ENCODE measurements at places on chromosomes 2 and 18. TPM values are rescaled to one million over a fixed set of nuclear protein-coding genes. Genes with fewer than 3 reads are reported as not detected.

DNA sequence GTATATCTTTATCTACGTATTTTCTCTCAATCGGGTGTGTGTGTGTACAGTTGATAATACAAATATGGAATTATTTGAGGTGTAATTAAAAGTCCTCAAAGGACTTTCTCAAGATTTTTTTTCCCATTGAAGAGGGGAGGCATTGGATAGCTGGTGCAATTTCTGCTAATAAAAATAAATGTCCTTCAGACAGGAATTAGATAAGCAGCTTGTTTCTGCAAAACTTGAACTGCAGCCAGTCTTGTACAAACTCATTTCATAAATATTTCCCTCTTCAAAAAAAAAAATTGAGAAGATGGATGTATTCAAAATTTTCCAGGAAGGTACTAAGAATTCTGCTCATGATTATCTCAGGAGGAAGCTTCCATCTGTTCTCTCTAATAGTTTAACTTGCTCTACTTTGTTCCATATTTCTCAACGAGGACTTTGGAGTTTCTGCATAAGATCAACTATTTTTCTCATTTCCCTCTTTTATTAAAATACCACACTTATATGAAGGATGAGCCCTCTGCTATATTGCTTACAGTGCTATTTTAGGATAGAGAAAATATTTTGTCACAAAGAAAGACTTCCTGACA, 33.0 kb upstream of the GLS start:
- H3K4me3 ChIP-seq = no peak overlapping the region
- H3K36me3 ChIP-seq = no peaks in the 10 kb centered on the region
- H3K4me1 ChIP-seq = no peaks in the 10 kb centered on the region
- H3K27ac ChIP-seq = no peak overlapping the region

GRCh38 chr2:173763641-173764040, 201.5 kb downstream of the SP3 start:
- no peak for DNase-seq
- H3K4me1 ChIP-seq = peaks cover 6% of the 10 kb centered on the region
- no peaks in the 10 kb centered on the region for H3K27me3 ChIP-seq
- H3K27ac ChIP-seq = no peak overlapping the region
- no peak overlapping the region for H3K4me3 ChIP-seq

- H3K4me1 ChIP-seq = peaks cover 17% of the 10 kb centered on the region
- no peak for DNase-seq
- no peak overlapping the region for H3K4me3 ChIP-seq
- no peak overlapping the region for H3K27ac ChIP-seq
These were observed 563.6 kb upstream of the PKDCC start for GRCh38 chr2:41483982-41484857.

DNA sequence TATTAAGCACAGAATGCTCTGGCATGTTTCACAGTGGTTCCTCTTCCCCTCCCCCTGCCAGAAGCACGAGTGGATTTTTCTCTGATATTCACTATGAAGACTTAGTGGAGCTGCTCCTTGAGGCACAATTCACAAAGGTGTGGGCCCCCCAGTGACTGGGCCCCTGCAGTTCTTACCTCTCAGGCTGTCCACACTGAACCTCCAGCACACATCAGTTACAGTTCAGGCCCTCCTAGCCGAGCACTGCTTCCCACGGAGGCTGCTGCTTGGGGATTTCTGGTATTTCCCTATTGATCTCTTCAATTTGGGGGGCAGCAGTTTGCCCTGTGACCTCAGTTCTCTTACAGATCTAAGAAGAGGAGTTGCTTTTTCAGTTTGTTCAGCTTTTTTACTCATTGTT, 236.1 kb downstream of the SH3RF3 start:
- DNase-seq = peak; percentile 13
- no peak overlapping the region for H3K27ac ChIP-seq
- H3K27me3 ChIP-seq = no peaks in the 10 kb centered on the region

DNA sequence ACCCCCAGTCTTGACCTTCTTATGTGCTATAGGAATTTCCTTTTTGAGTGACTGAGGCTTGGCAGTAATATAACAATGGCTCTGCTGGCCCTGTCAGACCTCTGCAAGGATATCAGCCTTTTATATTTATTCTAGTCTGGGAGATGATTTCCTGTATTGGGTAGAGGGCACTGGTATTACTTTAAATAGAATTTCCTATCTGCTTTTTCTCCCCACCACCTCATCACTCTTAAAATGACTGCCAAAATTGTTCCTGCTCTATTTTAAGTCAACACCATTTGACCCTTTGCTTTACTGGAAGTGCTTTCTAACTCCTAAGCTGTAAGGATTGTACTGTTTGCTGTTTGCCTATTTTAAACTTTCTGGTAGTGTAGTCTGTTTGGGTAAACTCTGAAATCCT, 658.4 kb upstream of the FSHR start:
- H3K4me3 ChIP-seq = no peak overlapping the region
- no peak overlapping the region for H3K27ac ChIP-seq
- no peak for DNase-seq
- no peaks in the 10 kb centered on the region for H3K36me3 ChIP-seq
- no peaks in the 10 kb centered on the region for H3K27me3 ChIP-seq
- no peaks in the 10 kb centered on the region for H3K4me1 ChIP-seq

GRCh38 chr2:38170733-38171132, 94.8 kb upstream of the CYP1B1 start:
- H3K27me3 ChIP-seq = no peaks in the 10 kb centered on the region
- no peaks in the 10 kb centered on the region for H3K36me3 ChIP-seq
- H3K27ac ChIP-seq = no peak overlapping the region
- no peak overlapping the region for H3K4me3 ChIP-seq
- peaks cover 26% of the 10 kb centered on the region for H3K4me1 ChIP-seq

DNA sequence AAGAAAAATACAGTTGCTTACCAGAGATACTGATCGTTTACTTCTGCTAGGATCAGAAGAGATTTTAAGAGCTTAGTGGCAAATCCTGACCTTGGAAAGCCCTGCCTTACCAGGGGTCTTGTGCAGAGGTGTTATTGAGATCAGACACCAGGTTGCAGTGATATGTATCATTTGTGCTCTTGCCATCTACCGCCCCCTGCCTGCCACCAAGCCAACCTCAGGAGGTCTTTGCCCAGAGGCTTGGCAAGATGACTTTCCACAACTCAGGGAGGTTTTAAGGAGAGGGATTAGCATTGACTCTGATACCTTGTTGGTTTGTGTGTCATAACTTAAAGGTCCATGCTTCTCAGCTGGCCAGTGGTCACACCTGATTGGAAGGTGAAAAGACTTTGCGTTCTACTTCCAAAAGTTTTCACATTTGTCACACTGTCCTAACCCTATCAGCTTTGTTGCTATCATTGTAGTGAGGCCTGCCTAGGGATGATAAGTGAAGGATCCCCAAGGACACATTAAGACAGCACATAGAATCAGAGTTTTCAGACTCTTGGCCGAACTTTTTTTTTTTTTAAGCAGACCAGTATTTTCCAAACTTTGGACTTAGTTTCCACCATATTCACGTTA, 46.2 kb upstream of the MGAT5 start:
- no peak overlapping the region for H3K27ac ChIP-seq
- DNase-seq = no peak
- H3K4me1 ChIP-seq = no peaks in the 10 kb centered on the region
- no peaks in the 10 kb centered on the region for H3K27me3 ChIP-seq
- no peak overlapping the region for H3K4me3 ChIP-seq
- H3K36me3 ChIP-seq = no peaks in the 10 kb centered on the region

DNA sequence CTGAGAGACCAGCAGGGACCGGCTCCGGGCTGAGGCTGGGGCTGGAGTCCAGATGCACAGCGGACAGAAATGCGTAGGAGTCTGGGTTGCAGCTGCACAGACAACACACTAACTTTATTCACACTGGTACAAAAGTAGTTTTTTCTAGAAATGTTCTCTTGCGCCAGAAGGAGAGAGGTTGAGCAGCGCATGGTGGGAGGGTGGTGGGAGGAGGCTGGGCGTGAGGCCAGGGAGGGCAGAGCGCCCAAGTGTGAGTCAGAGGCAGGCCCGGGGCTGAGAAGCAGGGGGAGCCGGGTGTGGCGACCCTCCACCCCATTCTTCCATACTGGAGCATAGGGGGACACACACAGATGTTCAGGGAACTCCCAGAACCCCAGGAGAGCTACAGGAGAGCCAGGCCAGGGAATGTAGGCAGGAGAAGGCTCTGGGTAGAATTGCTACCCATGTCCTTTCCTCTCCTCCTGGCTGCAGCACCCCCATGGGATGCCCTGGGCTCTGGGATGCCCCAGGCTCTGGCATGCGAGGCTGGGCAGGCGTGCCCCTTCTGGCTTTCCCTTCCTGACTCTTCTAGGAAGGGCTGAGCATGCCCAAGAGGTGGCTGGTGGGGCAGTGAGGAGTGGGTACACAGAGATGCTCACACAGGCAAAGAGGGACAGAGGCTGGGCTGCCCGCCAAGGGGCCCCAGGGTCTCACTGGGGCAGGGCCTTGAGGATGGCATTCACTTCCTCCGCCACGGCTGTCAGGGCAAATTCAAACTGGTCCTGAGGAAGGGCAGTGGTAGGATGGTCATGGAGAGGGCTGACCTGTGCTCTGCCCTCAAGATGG, 10.6 kb downstream of the DNAJB2 start:
- H3K36me3 ChIP-seq = peaks cover 14% of the 10 kb centered on the region
- H3K4me1 ChIP-seq = no peaks in the 10 kb centered on the region
- peak; percentile 89 for DNase-seq
- peak overlapping the region; percentile 73 for H3K27ac ChIP-seq
- no peaks in the 10 kb centered on the region for H3K27me3 ChIP-seq

GRCh38 chr18:79952996-79953559, 1.6 kb upstream of the SLC66A2 start:
- peak; percentile 55 for DNase-seq
- no peaks in the 10 kb centered on the region for H3K4me1 ChIP-seq
- H3K27me3 ChIP-seq = no peaks in the 10 kb centered on the region
- H3K4me3 ChIP-seq = no peak overlapping the region

GRCh38 chr2:154280543-154280942, 408.8 kb downstream of the GALNT13 start:
- no peaks in the 10 kb centered on the region for H3K4me1 ChIP-seq
- H3K36me3 ChIP-seq = no peaks in the 10 kb centered on the region
- no peak overlapping the region for H3K4me3 ChIP-seq
- no peak for DNase-seq
- no peak overlapping the region for H3K27ac ChIP-seq

DNA sequence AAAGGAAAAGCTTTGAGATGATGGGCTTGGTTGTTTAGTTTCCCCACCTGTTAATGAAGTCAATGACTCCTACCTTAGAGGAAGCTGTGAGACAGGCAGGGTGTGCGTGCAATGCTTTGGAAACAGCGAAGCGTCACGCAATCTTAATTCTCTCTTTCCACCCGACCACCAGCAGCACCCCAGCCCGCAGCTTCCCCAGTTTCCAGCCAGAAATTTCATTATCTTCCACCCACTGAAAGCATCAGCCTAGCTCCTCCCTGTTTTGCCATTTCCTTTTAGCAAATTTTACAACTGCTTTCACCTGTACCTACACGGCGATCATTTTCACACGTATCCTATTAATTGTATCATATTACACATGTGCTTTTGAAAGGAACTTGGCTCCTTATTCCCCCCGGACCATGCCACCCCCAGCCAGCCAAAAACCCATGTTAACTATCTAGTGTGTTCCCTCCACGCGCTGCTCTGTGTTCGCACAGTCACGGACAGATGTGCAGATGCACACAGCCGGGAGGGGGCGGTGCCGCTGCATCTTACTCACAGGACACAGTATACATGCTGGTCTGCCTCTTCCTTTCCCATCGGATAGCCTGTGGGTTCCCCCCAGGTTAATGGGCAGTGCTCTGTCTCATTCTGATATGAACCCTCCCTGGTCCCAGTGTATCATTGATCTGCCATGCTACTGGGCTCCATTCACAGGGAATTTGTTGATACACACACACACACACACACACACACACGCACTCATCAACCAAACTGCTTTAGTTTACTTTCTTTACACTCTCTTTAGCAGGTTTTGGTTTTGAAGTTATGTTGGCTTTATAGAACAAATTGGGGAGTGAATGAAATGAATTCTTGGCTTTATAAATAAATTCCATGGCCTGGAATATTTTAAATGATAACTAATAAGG, 22.4 kb downstream of the CYP27C1 start:
- peaks cover 9% of the 10 kb centered on the region for H3K4me1 ChIP-seq
- no peaks in the 10 kb centered on the region for H3K27me3 ChIP-seq
- DNase-seq = no peak
- no peak overlapping the region for H3K27ac ChIP-seq
- no peak overlapping the region for H3K4me3 ChIP-seq

- H3K36me3 ChIP-seq = no peaks in the 10 kb centered on the region
- no peaks in the 10 kb centered on the region for H3K27me3 ChIP-seq
- no peak overlapping the region for H3K27ac ChIP-seq
- DNase-seq = no peak
- no peak overlapping the region for H3K4me3 ChIP-seq
These were observed 491.9 kb upstream of the CHAC2 start for GRCh38 chr2:53275743-53276142.

- no peaks in the 10 kb centered on the region for H3K36me3 ChIP-seq
- no peak overlapping the region for H3K4me3 ChIP-seq
- H3K27me3 ChIP-seq = no peaks in the 10 kb centered on the region
- no peaks in the 10 kb centered on the region for H3K4me1 ChIP-seq
- peak; percentile 28 for DNase-seq
- H3K27ac ChIP-seq = no peak overlapping the region
These were observed 32.1 kb downstream of the CRACDL start for GRCh38 chr2:98903767-98904485.

GRCh38 chr18:23565916-23566547, 20.3 kb downstream of the NPC1 start:
- H3K4me3 ChIP-seq = no peak overlapping the region
- no peaks in the 10 kb centered on the region for H3K27me3 ChIP-seq
- no peak overlapping the region for H3K27ac ChIP-seq
- H3K4me1 ChIP-seq = no peaks in the 10 kb centered on the region

- no peaks in the 10 kb centered on the region for H3K27me3 ChIP-seq
- peaks cover 28% of the 10 kb centered on the region for H3K4me1 ChIP-seq
- H3K4me3 ChIP-seq = no peak overlapping the region
- peaks cover 8% of the 10 kb centered on the region for H3K36me3 ChIP-seq
These were observed 14.5 kb downstream of the SLC40A1 start for GRCh38 chr2:189566046-189566445.

DNA sequence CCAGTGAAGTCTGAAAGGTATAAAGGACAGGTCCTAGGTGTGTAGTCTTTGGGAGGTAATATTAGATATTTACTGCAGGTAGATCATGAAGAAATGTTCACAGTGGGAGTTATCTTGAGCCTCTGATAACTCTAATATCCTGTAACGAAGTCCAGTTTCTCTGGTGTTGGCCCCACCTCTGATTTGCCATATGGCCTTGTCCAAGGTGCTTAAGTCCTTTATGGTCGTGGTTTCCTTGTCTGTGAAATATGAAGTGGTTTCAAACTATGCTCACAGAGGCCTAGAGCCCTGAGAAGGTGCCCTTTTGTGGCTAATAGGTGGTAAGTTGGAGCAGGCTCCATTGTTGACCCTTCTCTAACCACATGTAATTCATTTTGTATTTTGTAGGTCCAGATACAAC, 190.7 kb downstream of the ICOS start:
- no peak overlapping the region for H3K27ac ChIP-seq
- no peak for DNase-seq
- H3K4me3 ChIP-seq = no peak overlapping the region
- no peaks in the 10 kb centered on the region for H3K27me3 ChIP-seq
- H3K36me3 ChIP-seq = no peaks in the 10 kb centered on the region

RFTN2 gene
- 0.92 TPM for polyA plus RNA-seq

GPBAR1 gene
- 0.60 TPM for polyA plus RNA-seq

AGAP1 gene
- 18.5 TPM for polyA plus RNA-seq

HJURP gene
- polyA plus RNA-seq = 9.0 TPM

CCDC74B gene
- polyA plus RNA-seq = 1.6 TPM

ZNF396 gene
- 1.8 TPM for polyA plus RNA-seq

GPAT2 gene
- polyA plus RNA-seq = 0.23 TPM

All from sigmoid colon (tissue), 7 donors.